SJCRH30 (cell line): ENCODE measurements at places on chromosomes 2 and 18.
A peak's percentile ranks its signal among the peaks of the same experiment; 100 is the strongest.

- peak; percentile 8 for DNase-seq
These were observed 32.0 kb downstream of the SLC14A1 start for GRCh38 chr18:45755934-45756333.

- no peak for DNase-seq
These were observed 32.1 kb upstream of the INSIG2 start for GRCh38 chr2:118056165-118056534.

- DNase-seq: no peak
These were observed 38.6 kb upstream of the ARL4C start for GRCh38 chr2:234535464-234535863.

GRCh38 chr2:137231628-137232027, 466.3 kb downstream of the THSD7B start:
- peak; percentile 28 for DNase-seq

GRCh38 chr18:46899274-46899948, 17.9 kb downstream of the PIAS2 start:
- no peak for DNase-seq

- no peak for DNase-seq
These were observed 45.9 kb downstream of the HS1BP3 start for GRCh38 chr2:20604951-20605381.

DNA sequence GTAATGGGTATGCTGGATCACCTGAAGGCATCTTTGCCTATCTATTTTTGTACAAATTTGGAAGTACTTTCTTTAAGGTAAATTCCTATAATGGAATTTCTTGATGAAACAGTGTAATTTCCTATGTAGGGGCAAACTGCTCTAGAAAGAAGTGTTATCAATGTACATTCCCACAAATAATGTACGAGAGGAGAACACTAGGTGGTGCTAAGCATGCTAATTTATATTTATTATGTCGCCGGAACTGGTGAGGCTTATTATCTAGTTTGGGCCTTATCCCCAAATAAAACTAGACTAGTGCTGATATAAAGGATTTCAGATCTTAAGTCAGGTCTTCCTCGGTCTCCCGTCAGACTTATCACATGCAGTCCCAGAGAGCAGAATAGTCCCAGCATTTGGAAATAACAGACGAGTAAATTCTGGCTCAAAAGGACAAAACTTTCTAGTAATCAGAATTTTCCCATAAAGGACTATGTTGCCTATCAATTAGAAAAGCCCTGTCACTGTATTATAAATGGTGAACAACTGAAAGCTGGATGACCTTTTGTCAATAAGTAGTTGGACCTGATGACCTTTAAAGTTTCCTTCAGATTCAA, 86.9 kb upstream of the RBBP8 start:
- DNase-seq: peak; percentile 9

GRCh38 chr2:5976531-5977065, 284.4 kb downstream of the SOX11 start:
- no peak for DNase-seq

DNA sequence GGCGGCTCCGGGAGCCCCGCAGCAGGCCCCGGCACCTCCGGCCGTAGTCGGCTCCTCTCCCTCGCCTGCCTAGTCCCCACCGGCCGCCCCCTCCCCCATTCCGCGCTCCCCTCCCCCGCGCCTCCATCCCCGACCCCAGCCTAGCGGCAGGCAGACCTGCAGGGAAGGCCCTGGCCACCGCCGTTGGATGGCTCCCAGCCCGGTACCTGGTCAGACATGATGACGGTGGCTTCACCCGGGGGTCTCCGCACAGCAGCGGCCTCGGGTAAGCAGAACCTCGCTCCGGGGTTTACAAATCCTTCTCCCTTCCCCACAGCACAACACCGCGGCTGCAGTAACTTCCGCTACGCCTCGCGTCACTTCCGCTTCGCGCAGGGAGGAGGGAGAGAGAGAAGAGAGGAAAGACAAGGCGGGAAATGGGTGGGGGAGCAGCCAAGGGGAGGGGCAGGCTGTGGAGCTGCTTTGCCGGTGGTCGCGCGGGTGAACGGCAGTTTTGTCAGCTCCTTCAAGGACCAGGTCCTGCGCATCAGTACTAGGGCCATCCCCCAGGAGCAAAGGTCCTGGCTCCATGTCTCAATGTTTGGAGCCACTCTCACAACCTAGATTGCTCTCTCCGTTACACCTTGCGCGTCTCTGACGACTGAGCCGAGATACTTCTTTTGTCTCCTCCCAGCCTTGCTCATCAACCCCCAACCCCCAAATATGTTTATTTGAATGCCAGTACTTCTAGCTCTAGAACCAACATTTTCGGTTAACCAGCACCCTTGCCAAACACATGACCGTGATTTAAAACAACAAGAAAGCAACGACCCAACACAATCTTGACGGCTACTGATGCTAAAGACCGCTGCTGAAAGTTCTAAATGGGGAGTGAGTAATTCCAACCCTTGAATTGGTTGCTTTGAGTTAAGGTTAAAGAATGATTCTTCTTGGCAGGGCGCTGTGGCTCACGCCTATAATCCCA, at the start of gene SUMO1:
Gene SUMO1 (minus strand): TSS at position 364 of the 964 bp plus-strand sequence. CDS start 146 bp downstream, at position 218.
- DNase-seq: peak; percentile 93

GRCh38 chr2:70918016-70918415, 17.7 kb upstream of the ATP6V1B1 start:
- DNase-seq: no peak

GRCh38 chr2:241182531-241183133, 5.8 kb upstream of the ANO7 start:
- DNase-seq: no peak

GRCh38 chr2:31191931-31192330, 25.4 kb downstream of the CAPN14 start:
- no peak for DNase-seq

GRCh38 chr18:13439461-13439860, 220.9 kb downstream of the LDLRAD4 start:
- DNase-seq: no peak

- DNase-seq: no peak
These were observed 41.5 kb downstream of the L3MBTL4 start for GRCh38 chr18:6373187-6373586.

DNA sequence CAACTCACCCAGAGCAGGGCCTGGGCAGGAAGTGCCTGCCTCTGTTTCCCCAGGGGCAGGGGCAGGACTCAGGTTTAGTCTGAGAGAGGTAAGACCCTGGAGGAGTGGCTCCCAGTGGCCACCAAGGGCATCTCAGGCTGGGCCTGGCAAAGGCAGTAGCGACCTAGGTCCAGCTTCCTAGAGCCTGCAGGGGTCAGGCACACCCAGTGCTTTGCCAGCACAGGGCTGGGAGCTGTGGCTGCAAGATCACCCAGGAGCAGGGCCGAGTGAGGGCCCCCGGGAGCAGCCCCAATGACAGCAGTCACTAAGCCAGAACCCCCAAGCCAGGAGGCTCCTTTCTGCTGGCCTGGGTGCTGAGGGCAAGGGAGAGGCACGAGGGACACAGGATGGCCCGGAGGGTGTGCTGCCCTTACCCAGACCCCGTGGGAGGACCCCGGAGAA, 8.8 kb upstream of the DUSP2 start:
- no peak for DNase-seq

DNA sequence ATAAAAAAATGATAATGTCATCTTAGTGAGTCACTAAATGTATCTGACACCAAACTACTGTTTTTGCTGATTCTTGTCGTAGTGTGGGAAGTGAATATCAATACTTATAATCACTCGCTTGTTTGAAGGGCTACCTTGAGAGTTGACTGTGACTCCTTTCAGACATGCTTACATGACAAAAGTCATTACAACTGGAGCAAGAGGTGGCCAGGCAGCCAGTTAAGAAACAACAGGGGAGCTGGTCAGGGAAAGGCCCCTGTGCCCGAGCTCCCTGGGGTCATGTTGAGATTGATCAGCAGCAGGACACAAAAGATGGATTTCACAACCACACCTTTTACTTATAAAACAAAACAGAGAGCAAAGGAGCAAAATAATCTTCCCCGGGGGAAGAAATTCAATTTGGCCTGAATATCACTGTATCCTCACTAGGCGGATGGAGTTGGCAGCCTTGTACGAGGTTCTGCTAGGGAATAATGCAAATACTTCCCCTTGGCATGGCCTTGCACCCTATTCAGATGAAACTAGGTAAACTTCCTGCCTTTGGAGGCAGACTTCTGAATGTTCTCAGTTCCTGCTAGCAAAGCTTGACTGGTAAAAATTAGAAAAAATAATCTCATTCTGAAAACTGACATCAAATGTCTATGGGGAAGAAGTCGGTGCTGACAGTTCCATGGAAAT, 101.2 kb downstream of the DYNC1I2 start:
- DNase-seq: no peak

- DNase-seq: no peak
These were observed 111.1 kb downstream of the RIT2 start for GRCh38 chr18:43004421-43004820.

- peak; percentile 42 for DNase-seq
These were observed 13.2 kb upstream of the SS18 start for GRCh38 chr18:26103579-26103978.

DNA sequence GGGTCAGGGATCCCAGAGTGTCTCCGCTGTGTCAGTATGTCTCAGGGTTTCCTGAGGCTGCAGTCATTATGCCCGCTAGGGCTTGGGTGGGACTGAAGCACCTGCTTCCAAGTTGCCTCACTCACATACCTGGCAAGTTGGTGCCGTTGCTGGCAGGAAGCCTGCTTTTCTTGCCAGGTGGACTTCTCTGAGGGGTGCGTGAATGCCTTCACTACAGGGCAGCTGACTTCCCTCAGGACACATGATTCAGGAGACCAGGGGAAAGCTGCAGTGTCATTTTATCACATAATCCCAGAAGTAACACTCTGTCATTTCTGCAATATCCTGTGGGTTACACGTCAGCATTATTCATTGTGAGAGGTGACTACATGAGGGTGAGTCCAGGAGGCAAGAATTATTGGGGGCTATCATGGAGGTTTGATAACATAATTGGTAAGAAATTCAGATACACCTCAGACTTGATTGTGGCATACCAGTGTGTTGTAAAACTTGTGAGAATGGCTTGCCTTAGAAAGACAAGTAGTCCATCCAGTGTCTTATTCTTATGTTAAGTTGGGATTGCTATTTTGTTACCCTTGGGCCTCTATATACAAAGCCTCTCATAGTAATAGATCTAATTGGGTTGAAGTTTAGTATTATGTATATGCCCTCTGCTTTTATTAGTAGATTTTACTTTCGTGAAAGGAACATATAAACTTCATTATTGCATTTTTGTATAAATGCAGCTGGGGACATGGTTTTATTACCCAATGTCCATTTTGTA, 44.1 kb downstream of the NEDD4L start:
- no peak for DNase-seq

DNA sequence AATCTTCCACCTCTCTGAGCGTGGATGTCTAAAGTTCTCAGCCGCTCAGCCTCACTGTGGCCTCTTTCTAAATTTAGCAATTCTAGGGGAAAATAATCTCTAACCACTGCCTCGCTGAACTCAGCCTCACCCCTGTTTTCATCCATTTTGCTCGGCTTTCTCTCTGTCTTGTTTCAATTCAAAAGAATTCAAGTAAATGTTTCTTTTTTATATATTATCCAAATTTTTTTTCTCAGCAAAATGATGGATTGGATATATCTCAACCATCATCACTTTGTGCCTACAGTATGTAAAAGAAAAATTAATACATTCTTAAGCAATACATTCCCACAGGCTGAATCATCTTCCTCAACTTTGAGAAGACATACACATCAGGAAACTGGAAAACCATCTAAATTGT, 24.0 kb upstream of the GALNT5 start:
- no peak for DNase-seq

- no peak for DNase-seq
These were observed 333.6 kb upstream of the UBE2E3 start for GRCh38 chr2:180646756-180647155.

GRCh38 chr2:230868947-230869913, 4.5 kb downstream of the ITM2C start:
- no peak for DNase-seq

GRCh38 chr2:132760971-132761370, 91.0 kb upstream of the LYPD1 start:
- no peak for DNase-seq

DNA sequence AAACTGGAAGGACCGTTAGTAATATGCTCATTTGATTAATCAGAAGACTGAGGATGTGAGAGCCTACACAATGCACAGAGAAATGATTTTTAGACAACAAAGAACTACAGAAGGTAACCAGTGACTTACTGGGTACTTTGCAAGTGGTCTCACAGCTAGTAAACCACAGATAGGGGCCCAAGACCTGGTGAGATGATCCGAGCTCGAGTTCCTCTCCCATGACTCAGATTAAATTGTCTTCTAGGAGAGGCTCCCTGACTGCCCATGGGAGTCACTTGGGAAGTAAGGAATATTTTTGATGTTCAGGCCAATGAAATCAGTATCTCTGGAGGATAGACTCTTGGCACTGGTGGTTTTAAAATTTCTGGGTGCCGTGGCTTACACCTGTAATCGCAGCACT, 220.2 kb downstream of the CLIP4 start:
- DNase-seq: peak; percentile 31

GRCh38 chr2:34848132-34848531, 1249.0 kb upstream of the FAM98A start:
- DNase-seq: no peak

GRCh38 chr2:78455586-78455985, 569.9 kb upstream of the REG3G start:
- DNase-seq: no peak

DNA sequence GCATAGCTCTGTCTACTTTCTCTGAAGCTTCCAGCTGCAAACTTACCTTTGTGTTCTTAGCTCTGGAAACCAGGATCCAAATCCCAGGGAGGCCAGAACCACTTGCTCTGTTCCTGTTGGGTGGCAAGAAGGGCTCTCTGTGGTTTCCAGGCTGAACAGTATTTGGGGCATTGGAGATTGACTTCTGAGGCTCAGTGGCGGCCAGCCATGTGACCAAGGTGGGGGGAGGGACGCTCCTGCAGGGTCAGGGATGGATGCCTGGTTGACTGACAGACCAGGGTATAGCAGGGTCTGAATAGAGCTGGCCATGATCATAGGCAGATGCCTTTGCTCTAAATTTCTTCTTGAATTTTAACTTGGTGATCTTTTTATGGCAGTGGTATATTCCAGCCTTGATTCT, 15.1 kb downstream of the SLC4A5 start:
- no peak for DNase-seq

DNA sequence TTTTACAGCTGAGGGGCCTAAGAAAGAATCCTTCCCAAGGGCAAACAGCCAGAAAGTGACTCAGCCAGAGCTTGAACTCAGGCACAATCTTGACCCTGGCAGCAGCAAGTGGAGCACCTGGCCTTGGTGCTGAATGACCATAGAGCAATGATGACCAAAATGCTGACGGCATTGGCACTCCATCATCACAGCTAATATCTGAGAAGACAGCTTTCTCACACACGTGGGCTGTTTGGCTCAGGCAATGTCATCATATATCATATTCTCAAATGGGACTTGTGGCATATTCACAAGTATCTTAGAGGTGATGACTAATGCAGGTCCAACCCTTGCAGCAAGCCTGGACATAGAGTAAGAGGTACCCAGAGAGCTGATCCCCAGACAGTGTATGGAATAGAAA, 443.9 kb upstream of the MYT1L start:
- no peak for DNase-seq

- DNase-seq: peak; percentile 65
These were observed 477.2 kb downstream of the TRIB2 start for GRCh38 chr2:13193900-13194299.

- DNase-seq: no peak
These were observed 58.1 kb upstream of the IL1RL1 start for GRCh38 chr2:102253140-102253752.
